Activated CD4-positive, alpha-beta T cell treated with anti-CD3 and anti-CD28 coated beads, Interleukin-2, amount 50 U/mL, for 16 hours (primary cell): ENCODE measurements at places on chromosomes 5 and 9.
A peak's percentile ranks its signal among the peaks of the same experiment; 100 is the strongest.

GRCh38 chr9:122332083-122332482 lies 38.7 kb upstream of the PTGS1 start:
- no peak for DNase-seq

GRCh38 chr5:6456766-6457370 lies 8.2 kb downstream of the UBE2QL1 start:
- no peak for DNase-seq

GRCh38 chr5:57711471-57711870 lies 228.9 kb upstream of the ACTBL2 start:
- no peak for DNase-seq

GRCh38 chr9:14245901-14246525 lies 67.9 kb downstream of the NFIB start:
- no peak for DNase-seq

DNA sequence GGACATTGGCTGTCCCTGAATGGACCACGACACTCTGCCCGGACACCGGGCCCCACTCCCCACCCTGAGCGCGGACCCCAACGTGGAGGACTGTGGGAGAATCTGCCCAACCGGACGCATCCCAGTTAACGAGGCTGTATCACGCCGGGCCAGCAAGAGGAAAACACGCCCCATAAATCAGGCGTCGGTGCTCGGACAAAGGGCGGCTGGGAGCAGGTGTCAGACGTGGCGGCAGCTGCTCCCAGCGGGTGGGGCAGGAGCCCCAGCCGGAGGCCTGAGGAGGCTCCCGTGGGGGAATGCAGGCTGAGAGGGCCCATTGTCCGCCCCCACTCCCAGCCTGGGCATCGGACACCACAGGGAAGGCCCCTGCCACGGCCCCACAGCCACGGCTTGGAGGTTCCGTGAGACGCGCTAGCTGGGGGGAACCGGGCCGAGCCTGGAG lies 19.2 kb downstream of the NOTCH1 start:
- no peak for DNase-seq

DNA sequence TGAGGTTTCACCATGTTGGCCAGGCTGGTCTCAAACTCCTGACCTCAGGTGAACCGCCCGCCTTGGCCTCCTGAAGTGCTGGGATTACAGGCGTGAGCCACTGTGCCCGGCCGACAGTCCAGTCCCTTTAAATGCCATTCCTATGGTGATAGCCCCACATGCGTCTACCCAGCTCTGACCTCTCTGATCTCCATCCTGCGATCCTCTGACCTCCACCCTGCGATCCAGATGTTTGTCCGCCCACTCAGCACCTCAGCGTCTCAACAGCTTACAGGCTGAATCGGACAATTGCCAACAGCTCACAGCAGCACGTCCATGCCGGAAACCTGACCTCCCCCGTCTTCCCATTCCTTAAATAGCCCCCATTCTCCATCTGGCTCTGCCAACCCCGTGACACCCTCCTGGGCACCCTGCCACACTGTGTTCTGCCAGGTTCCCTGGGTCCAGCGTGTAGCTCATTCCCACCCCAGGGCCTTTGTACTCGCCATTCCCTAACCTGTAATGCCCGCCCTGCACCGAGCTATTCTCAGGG lies 44.0 kb upstream of the RNU6ATAC start:
- no peak for DNase-seq

DNA sequence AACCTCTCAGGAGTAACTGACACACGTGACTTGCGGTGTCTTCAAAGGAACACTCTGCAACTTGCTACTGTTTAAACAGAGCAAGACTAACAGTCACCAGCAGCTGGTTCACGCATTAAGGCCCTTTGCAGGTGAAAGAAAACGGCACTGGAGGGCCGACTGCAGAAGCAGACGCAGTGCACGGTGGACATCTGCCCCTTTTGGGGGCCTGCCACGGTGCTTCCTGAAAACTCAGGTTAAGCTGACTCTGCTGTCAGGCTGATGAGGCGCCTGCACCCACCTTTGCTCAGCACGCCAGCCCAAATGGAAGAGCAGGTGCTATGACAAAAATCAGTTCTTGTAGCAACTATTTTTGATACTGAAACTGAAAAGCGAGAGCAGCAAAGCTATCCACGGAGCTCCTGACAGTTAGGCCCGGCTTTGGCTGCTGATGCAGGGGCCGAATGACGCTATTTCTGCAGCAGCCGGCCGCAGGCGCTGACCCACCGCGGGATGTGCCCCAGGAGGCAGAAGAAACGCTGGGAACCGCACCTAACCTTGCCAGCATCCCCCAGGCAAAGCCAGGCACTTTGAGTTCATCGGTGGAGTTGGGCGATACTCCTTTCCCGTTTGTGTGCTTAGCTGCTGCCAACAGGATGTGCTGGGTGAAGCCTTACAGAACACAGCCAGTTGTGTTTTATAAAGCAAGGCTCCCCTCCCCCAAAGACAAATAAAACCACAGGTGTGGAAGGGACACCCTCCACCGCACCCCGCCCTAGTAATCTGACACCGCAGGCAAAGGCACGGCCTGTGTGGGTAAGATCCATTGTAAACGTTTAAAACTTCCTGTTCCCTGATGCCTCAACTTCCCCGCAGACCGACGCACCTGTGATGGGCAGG lies 21.1 kb upstream of the TERT start:
- DNase-seq: peak; percentile 88

DNA sequence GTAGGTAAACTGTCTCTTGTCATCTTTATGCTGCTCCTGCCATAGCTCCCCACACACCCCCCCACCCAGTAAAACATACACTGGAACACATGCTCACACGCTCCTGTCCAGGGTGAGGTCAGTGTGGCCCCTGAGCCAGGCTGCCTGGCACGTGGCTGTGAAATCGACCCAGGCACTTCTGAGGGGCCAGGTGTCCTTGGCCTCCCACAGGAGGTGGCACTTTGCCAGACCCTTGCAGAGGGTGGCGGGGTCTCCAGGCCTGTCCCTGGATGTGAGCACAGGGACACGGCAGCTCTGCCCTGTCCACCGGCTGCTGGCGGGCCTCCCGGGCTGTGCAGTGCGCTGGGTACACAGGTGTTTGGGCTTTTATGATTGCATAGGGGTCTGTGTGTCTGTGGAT lies 10.0 kb upstream of the CRB2 start:
- DNase-seq: no peak

DNA sequence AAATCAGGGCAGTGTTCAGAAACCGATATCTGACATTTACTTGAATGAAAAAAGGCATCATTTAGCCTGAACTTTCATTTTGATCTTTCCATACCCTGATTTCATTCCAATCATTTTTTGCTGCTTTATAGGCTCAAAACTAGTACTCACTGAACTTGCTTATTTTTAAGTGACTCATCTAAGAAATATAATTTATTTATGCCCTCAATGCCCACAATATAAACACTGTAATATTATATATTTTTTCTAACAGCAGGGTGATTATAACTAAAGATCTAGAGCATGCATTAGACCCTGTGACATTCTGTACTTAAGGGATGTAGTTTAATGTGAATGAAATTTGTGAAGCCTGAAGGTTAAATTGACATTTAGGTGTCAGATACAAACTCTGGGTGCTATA lies 446.1 kb upstream of the CDH10 start:
- no peak for DNase-seq

DNA sequence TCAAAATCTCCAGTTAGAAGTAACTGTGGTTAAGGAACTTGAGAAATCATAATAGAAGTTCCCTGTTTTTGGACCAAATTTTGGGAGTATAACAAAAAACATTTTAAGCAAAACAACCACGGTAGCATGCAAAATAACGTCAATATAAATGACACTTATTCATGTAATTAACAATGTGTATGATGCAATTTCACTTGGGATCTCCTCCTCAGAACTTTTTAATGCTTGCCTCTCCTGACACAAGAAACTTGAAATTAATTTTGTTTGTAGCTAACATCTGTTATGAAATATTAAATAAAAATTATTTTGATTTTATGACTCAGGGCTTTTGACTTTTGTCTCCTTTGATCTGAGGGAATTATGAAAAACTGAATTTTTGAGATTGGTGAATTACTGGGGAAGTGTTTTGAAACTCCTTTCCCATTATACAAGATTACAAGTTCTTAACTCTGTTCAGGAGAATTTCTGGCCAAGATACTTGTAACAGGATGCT lies 149.7 kb downstream of the ATP10B start:
- DNase-seq: no peak

DNA sequence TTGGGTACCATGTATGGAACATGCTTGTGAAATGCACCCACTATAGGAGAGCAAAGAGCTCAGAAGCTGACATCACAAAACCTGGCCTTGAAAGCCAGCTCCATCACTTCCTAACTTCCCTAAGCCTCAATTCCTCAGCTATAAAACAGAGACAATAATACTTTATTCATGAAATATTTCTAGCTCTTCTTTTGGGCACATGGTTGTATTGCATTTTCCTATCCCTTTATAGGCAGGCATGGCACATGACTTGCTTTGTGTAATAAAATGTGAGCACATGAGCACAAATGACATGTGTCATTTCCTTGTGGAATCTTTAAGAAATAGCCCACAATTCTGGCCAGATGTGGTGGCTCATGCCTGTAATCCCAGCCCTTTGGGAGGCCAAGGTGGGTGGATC lies 18.5 kb downstream of the ZNF366 start:
- DNase-seq: no peak

DNA sequence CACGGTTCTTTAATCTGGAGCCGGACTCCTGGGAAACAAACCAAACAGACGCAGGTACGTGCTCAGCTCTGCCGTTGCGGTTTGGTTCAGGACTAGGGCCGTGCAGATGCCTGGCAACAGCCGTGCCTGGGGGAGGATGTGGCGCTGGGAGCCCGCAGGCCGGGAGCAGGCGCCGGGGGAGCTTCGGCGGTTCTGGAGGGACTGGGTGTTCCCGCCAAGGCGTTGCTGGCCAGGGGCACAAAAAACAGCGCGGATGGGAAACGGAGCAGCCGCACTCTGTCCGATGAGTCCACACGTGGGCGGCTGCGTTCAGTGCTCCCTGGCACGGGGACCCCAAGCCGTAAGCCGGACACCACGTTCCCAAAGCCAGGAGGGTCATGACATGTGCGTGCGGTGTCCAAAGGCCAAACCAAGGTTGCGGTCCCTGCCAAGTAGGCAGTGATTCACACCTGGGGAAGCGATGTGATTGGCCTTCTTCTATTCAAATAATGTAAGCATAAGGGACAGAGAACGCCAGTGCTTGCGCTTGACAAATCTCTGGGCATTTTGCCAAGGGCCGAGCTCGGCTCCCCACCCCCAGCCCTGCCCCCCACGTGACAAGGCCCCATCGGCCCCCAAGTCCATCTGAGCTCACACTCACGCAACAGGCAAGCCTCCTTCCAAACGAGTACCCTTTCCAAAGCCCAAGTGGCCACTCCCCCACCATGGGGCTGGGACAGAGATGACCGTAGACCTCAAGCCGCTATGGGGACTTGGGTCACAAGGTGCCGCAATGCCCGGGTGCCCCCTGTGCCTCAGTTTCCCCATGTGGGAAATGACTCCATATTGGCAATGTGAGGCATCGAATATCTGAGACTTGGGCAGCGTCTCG lies 49.7 kb upstream of the NKD2 start:
- DNase-seq: no peak
